Stimulated activated CD8-positive, alpha-beta memory T cell treated with anti-CD3 and anti-CD28 coated beads, Interleukin-15, amount 100 ng/mL, for 24 hours (primary cell): ENCODE measurements at places on chromosomes 4 and X.

- no peak for DNase-seq
Observed at GRCh38 chrX:10582215-10582733, 38.1 kb downstream of the MID1 start.

DNA sequence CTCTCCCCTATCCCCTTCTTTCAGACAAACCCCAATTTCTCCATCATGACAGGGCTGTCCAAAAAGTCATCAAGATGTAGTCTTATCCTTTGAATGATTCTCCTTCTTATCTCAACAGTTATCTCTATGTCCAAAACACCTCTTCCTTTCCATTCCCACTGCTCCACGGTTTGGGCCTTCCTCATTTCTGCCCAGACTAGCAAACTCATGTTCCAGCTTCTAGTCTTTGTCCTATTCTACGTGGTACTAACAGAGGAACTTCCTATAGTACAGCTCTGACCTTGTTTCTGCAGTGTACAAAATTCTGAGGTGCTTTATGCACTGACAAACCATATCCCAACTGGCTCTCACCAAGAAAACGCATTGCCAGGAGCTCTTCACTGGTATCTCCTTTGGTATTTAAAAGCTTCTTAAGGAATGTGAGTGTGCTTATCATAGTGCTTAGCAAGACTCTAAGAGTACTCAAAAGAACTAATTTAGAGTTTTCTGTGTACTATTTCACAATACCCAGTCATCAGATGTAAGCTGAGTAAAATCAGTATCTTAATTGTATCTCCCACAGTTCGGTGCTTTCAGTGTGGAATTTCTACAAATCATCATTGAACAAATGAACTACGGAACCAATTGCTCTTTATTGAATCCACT lies 65.5 kb downstream of the MAML3 start:
- no peak for DNase-seq

DNA sequence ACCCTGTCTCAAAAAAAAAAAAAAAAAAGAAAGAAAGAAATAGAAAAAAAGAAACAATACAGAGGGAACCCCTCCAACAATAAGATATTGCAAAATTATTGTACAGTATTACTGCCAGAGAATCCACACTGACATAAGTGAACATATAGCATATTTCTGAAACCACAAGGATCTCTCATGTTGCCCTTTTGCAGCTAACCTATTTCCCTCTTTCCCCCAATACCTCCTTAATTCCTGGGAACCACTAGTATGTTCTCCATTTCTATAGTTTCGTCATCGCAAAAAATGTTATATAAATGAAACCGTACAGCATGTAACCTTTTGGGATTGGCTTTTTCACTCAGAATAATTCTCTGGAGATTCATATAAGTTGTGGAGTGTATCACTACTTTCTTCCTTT lies 20.0 kb upstream of the BMP2K start:
- no peak for DNase-seq

GRCh38 chr4:107388736-107389274 lies 331.2 kb downstream of the PAPSS1 start:
- no peak for DNase-seq

GRCh38 chrX:86981326-86981879 lies 536.2 kb upstream of the KLHL4 start:
- no peak for DNase-seq

- DNase-seq, result no peak
Observed at GRCh38 chr4:97507587-97508245, 635.6 kb downstream of the STPG2 start.

DNA sequence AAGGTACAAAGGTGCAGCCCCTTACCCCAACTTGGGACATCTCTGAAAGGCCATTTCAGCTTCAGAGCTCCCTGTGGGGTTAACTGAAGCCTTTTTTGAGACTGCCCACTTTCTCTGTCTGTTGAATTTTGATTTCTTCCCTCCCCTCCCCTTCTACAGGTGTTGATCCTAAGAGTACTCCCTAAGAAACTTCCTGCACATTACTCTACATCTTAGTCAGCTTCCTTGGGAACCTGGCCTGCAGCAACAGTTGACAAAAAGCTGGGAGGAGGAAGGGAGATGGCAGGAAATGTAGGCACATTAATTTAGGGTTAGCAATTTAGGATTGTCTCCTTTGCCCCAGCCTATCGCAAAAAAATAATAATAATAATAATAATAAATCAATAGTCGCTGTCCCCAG lies 1.2 kb upstream of the IDS start:
- DNase-seq, result no peak

- DNase-seq, result no peak
Observed at GRCh38 chrX:110051559-110051958, 48.6 kb downstream of the TMEM164 start.

DNA sequence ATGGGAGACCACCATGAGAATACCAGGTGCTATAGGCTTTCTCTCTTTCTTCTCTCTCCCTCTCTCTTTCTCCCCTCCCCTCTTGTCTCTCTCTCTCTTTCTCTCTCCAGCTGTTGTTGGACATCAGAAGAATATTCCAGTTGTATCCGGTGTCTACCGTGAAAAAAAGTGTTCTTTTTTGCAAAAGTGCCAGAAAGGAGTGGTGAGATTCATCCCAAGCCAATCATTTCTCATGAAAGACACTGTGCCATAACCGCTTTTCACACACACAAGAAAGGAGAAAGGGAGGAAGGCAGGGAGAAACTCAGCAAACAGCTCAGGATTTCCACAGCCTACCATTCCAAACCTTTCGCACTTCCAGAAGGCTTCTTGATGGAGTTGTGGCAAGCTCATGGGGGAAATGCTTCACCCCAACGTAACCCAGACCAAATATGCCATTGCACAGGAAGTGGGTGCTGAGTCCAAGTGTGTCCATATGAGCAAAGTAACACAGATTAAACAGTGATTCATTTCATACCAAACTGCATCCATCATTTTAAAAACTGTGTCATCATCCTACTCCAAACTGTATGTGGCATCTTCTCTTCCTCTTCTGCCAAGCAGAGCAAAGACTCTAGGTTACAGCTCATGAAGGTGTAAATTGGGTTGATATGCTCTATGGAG lies 224.0 kb downstream of the APBB2 start:
- DNase-seq, result no peak

DNA sequence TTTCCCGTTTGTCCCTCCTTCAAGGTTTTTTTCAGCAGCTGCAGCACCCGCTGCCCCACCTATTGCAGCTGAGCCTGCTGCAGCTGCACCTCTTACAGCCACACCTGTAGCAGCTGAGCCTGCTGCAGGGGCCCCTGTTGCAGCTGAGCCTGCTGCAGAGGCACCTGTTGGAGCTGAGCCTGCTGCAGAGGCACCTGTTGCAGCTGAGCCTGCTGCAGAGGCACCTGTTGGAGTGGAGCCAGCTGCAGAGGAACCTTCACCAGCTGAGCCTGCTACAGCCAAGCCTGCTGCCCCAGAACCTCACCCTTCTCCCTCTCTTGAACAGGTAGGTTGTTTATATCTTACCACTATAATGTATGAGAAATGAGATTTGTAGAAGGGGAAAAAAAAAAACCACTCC lies 4.5 kb downstream of the PRR27 start:
- DNase-seq, result no peak

- DNase-seq, result no peak
Observed at GRCh38 chr4:170990989-170991589, 822.1 kb upstream of the GALNTL6 start.

DNA sequence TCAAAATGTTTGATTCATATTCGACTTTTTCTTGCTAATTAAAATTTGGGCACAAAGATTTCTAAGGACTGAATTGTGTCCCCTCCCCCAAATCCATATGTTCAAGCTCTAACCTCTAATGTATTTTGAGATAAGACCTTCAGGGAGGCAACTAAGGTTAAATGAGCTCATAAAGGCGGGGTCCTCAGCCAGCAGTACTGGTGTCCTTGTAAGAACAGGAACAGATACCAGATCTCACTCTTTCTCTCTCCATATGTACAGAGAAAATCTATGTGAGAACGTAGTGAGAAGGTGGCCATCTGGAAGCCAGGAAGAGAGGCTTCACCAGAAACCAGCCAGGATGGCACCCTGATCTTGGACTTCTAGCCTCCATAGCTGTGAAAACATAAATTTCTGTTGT lies 116.9 kb downstream of the VEGFC start:
- DNase-seq, result no peak

DNA sequence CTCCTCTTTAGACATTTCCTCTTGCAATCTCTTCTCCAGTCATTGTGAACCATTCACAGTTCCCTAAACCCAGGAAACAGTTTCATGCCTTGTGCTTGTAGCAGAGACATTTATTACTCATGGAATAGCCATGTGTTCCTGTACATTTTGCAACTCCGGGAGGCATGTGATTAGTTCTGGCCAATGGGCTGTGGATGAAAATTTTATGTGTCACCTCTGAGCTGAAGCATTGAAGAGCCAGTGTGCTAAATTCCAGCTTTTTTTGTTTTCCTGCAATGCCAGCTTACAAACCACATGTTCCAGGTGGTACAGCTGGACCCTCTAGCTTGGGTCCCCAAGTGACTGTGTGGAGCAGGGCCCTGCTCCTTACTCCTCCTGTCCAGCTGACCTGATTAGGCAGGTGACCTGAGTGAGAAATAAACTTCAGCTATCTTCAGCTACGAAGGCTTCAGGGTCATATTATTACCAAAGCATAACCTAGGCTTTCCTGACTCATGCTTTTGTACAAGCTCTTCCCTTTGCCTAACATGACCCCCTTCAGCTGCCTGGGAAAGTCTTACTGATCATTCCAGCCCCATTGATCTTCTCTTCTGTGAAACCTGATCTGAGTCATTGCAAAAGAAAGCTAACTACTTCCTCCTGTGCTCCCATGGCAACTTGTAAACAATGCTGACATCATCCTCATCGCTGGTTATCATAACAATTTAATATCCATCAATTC lies 200.4 kb downstream of the PTTG2 start:
- DNase-seq, result no peak

- no peak for DNase-seq
Observed at GRCh38 chrX:149476513-149476912, 28.6 kb downstream of the IDS start.

DNA sequence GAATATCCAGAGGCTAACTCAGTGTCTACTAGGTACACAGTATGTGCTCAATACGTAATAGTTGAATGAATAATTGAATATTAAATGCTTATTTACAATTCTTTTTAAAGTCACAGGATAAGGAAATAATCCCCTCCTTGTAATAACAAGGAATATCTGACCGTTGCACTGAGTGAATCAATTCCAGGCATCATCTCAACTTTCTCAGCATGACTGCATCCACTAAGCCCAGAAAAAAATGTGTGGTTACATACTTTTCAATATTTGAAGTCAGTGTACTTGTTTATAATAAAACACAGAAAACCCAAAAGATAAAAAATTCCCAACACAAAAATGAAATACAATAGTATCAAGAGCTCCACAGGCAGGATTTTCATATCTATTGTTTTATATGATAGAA lies 105.4 kb downstream of the TMEM144 start:
- no peak for DNase-seq

DNA sequence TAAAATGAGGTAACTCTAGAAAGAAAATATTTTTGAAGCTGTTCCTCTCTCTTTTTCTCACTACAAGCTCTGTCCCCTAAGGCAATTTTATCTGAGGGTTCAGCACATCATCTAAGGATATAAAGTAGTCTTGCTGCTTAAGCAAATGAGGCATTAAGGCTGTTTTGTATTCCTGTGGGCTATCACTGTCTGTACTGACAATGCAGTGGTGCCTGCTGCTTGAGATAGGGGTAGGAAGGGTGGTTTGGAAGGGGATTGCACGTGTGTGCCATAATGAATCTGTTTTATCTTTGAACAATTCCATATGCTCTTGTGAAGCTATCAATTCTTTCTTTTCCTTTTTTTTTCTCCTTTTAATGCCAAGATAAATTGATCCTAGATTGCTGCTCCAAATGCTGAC lies 128.0 kb upstream of the ATOH1 start:
- DNase-seq, result no peak

DNA sequence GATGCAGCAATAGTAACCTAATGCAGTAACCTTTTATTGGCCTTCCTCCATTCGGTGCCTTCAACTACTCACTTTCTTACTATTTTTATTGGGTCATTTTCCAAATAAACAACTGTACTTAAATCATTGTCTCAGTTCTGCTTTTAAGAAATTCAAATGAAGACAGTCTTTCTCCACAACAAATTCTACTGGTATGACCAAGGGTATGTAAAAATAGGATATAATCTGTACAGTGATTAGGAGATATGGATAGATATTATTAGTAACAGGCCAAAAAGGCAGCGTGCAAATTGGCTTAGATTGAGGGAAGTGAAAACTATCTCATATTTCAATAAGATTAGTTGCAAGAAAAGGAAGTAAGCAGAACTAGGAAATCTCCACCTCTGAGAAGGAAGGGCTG lies 177.4 kb upstream of the PPP1R2C start:
- no peak for DNase-seq

GRCh38 chrX:46551494-46552128 lies 6.4 kb upstream of the ZNF674 start:
- DNase-seq, result no peak
